ENCODE measurements at places on chromosomes 5 and 9.
A peak's percentile ranks its signal among the peaks of the same experiment; 100 is the strongest.

- no peak for DNase-seq
Observed at GRCh38 chr5:64884541-64884940, 115.8 kb downstream of the CWC27 start.

- peak; percentile 85 for DNase-seq
Observed at GRCh38 chr5:10635257-10635866, 71.5 kb downstream of the ANKRD33B start.

DNA sequence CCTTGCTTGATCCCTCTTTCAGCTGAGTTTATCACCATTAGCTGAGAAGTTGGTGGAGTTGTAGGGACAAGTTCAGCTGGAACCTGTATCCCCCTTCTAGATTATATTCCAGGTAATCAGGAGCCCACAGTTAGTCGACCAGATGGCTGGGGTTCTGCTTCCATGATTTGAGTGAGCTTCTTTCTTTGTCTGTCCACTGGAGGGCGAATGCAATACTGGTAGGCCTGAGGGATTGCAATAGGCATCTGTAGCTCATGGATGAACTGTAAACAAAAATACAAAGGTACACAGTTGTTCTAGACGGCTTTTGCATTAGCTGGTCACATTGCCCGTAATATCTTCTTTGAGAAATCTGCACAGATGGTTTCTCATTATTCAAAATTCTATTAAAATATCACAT is 88.9 kb downstream of the PCSK5 start:
- no peak for DNase-seq

GRCh38 chr5:157029457-157029856 is 29.5 kb downstream of the HAVCR1 start:
- DNase-seq: no peak

DNA sequence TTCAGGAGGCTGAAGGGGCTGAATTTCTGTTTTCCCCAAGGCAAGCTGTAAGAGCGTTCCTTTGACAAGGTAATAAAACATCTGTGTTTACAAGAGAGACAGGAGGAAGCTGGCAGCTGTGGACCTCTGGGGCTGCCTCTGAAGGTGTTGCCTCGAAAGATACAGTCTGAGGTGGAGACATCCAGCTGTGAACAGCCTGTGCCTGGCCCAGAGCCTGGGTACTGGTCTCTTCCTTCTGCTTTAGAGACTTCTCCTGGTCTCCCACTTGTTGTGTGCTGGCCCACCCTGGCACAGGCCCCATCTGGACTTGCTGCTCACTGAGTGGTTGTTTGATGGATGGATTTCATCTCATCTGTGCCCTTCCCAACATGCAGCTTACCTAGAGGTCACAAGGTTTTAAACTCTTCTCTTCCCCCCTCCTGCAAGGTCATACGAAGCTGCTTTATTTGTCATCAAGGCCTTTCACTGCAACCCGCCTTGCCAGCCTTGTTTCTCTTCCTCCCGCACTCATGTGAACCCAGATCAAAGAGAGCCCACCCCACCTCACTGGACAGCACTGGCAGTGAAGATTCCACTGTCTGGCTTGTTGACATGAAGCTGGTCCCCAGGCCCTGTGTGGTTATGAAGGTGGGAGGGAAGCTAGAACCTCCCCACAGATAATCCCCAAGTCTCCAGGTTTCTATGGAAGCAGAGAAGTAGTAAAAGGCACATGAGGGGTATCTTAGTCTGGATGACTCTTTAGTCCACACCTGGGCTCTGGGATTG is 35.0 kb upstream of the ALDH1B1 start:
- DNase-seq: no peak

DNA sequence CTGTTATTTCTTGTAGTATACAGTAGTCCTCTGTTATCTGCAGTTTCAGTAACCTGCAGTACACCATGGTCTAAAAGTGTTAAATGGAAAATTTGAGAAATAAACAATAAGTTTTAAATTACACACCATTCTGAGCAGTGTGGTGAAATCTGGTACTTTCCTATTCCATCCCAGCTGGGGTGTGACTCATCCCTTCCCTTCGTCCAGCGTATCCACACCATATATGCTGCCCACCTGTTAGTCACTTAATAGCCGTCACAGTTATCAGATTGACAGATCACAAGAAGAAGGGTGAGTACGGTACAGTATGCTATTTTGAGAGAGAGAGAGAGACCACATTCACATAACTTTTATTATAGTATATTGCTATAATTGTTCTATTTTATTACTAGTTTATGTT is 28.9 kb downstream of the FAM151B start:
- peak; percentile 33 for DNase-seq

DNA sequence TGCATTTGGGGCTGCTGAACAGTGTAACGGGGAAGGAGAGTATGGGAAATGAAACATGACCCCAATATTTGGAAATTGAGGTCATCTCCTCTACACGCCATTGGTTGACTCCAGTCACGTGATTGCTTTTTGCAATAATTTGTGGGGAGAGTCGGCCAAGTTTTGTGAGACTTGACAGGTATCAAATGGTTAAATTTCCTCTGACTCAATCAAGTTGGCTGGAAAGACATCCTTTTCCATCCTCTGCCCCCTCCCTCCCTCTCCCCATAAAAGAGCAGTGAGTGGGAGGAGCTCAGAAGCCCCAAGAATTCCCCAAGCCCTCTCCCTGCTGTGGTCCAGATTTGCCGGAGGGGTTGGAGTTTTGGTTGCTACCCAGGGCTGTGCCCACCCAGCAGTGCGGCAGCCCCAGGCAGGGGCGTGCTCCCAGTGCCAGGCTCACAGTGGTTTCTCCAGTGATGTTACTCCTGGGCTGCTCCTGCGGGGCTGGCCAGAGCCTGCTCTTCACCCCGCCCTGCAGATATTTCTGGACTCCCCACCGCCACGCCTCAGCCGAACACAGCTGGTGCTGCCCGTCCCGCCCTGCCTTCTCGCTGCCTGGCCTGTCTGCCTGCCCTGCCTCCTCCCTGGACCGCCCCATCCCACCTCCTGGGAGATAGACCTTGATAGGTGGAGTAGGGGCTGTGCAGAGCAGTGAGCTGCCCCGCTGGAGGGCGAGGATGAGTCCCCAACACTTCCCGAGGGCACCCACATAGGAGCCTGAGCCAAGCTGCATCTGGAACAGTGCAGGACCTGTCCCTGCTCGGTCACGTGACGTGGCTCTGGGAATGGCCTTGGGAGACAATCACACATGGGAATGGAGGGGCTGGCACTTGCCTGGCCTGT is 3.4 kb downstream of the COL5A1 start:
- DNase-seq: no peak

DNA sequence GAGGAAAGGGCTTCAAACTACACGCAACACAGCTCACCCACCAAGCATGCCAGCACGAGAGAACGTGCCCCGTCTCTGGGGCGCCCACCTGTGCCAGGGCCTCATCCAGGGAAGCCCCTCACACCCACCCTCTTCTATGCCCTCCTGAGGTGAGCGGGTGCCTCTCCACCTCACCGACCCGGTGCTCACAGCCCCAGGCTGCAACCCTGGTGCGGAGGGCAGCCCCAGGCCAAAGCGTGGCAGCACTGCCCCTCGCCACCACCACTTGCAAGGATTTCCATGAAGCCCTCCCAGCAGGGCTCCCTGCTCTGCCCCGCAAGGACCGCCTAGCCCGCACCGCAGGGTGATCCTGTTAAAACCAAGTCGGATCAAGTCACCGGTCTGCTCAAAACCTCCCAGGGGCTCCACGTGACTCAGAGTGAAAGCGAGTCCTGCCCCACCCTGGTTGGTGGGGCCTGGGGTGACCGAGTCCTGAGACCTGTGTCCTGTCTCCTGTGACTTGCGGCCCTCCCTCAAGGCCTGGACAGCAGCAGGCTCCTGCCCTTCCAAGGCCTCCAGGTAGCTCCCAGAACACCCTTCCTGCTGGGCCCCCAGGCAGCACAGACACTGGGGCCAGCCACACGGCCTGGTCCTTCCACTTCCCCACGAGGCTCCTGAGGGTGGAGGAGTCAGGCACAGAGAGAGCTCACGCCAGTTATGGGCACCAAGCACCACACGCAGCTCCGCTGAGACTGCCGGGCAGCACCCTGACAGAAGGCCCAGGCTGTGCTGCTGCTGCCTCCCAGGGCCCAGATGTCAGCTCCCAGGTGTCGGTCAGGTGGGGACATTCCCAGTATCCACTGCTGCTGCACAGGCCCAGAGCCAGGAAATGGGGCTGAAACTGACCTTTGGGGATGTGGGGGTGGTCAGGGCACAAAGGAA is 12.7 kb downstream of the BRD3 start:
- DNase-seq: no peak

- no peak for DNase-seq
Observed at GRCh38 chr9:92463984-92464383, 18.3 kb downstream of the ASPN start.

DNA sequence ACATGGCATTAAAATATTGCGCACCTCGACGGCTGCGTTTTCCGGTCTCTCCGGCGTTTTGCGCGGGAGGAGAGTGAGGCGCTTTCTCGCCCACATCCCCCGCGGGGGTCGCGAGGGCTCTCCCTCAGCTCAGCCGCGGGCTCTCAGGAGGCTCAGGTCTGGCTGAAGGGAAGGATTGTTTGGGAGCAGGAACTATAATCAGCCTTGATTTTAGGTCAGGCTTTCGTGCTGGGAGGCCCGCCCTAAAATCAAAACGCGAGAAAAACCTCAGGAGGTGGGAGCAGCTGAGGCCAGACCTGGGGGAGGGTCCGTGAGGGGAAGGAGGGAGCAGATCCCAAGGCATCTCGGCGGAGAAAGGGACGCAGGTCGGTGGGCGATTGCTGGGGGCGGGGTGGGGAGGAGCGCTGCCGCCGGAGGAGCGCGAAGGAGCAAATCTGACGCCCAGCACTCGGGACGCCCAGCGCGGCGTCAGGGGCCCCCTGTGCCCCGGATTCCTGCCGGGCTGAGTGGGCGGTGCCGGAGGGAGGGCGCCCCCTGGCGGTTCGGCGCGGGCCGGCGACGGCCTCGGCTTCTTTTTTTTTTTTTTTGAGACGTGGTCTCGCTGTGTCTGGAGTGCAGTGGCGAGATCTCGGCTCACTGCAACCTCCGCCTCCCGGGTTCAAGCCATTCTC is 18.7 kb upstream of the RNF130 start:
- peak; percentile 88 for DNase-seq

- DNase-seq: no peak
Observed at GRCh38 chr5:118165619-118166018, 822.7 kb downstream of the DTWD2 start.

- no peak for DNase-seq
Observed at GRCh38 chr5:143561219-143561618, 157.7 kb upstream of the NR3C1 start.

- no peak for DNase-seq
Observed at GRCh38 chr5:145685417-145685816, 149.7 kb downstream of the PRELID2 start.
